ENCODE measurements at places on chromosomes 5 and 9.
A peak's percentile ranks its signal among the peaks of the same experiment; 100 is the strongest.

DNA sequence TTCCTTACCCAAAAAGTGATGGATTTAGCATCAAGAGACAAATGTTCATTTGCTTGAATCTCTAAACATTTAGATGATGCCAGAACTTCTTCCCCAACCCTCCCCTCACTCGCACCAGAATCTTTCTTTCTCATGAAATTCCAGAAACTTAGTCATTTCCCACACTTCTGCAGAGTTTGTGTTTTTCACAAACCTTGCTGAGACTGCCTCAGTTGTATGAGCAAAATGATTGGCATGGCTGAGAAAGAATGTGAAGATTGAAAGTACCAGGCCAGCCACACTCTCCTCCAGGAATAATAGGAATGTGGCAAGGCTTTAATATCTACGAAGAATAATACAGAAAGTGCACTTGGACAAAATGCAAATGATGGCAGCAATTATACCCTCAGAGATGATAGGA lies 428.3 kb upstream of the CDH6 start:
- no peak for DNase-seq

DNA sequence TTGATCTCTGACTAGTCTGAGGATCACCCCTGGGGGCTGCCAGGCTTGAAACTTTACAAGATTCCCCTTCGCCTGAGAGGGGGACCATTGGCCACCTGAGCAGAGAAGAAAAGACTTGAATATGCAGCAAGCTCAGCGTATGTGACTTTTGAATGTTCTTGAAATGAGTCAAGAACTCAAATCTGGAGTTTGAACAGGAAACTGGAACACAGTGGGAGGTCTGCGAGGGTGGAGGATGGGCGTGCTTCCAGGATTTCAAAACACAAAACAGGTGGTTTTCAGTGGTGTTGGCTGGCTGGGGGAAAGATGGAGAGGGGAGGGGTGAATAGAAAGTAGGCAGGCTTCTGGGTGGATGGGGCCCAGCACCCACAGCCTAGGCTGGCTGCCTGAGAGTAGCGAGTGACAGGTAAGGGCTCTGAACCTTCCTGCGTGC lies 40.6 kb downstream of the TMEM174 start:
- DNase-seq = no peak

- no peak for DNase-seq
Measured at GRCh38 chr5:103354446-103354845, 95.9 kb downstream of the MACIR start.

DNA sequence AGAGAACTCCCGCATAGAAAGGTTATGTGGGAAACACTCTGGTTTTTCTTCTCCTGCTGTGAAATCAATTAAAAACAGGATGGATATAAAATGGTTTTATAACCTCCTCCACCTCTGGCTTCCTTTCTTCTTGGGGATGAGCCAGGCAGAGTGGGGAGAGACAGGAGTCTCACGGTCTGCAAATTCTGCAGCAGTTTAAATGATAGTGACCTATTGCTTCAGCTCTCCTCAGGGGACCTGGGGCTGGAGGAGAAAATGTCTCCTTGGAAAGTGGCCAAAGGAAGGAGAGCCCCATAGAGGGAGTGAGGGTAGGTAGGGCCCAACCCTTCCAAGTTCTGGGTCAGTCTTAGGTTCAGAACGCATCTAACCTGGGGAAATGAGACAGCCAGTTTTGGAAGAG lies 118.8 kb downstream of the MTX3 start:
- DNase-seq = no peak

DNA sequence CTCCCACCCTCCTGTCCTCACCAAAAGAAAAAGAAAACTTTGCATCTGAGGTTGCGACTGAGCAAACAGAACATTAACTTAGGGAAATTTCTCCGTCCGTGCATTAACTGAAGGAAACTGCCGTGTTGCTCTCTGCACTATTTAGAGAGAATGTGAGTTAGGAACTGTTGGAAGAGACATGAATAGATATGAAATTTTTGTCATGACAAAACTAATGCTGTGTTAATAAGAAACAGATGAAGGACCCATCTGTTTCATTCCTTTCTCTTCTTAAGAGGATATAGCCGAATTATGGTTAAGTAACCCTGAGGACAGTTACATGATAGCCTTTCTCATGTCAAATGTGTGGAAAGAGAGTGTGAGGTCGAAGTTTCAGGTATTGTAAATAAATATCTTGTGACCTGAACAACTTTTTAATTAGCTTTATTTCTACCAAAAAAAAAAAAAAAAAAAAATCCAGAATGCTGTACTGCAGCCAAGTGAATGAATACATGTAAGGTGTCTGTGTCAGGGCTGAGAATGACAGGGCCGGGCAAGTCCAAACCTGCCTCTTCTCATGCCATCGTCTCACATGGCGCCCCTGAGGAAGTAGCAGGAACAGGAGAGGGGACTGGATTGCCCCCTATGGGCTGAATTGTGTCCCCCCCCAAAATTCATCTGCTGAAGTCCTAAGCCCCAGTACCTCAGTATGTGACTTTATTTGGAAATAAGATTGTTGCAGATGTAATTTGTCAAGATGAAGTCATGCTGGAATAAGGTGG lies 35.6 kb upstream of the ANKRD33B start:
- DNase-seq = no peak

DNA sequence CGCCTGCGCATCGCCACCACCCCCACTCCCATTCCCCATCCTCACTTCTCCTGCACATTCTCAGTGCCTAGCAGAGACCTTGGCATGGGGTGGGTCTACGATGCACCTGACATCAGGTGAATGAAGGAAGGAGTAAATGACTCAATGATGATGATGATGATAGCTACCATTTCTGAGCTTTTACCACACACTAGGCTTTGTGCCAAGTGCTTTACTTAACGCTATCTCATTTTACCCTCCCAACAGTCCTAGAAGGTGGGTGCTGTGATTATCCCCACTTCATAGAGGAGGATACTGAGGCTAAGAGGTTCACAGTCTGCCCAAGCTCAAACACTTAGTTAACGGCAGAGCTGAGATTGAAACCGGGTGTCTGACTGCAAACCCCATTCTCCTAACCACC lies 27.1 kb downstream of the CAMK2A start:
- no peak for DNase-seq

GRCh38 chr9:26955222-26955903 lies 849 bp upstream of the IFT74 start:
- no peak for DNase-seq

DNA sequence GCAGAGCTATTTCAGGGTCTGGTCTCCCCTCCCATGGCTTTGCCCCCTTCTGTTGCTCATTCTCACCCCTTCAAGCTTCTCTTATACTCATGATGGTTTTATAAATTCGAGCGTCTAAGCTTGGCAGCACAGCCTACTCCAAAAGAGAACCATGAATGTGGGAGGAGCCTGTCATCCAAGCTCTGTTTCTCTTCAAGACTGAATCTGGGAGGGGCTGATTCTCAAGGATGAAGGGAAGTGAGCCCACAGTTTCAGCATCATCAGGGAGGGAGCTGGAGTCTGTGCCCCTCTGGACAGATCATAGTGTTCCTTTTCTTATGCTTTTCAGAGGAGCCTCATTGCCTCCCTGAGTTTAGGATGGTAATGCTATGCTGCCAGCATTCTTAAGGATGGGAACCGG lies 168.6 kb downstream of the CFAP90 start:
- no peak for DNase-seq

DNA sequence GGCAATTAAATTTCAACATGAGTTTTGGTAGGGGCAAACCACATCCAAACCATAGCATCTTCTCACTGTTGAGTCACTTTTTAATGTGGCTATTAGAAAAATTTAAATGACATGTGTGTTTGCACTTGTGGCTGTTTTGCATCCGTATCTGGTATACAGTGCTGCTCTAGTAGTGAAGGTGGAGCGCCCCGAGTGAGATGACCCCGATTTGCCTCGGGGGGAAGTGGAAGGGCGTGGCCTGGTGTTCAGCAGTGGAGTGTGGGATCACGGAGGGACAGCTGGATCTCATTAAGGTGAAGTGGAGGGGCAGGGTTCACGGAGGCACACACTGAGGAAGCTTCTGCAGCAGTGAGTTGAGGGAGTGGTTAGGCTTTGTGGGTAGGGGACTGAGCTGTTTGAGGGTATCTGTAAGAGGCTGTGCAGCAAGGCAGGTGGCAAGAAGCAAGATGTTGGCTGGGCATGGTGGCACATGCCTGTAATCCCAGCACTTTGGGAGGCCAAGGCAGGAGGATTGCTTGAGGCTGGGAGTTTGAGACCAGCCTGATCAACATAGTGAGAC lies 6.2 kb upstream of the GMCL2 start:
- no peak for DNase-seq

GRCh38 chr5:143074414-143074996 lies 304.3 kb downstream of the ARHGAP26 start:
- no peak for DNase-seq

GRCh38 chr9:113807173-113808061 lies 68.7 kb upstream of the ZNF618 start:
- peak; percentile 35 for DNase-seq

- no peak for DNase-seq
Measured at GRCh38 chr9:136386018-136386417, 12.5 kb upstream of the CARD9 start.

DNA sequence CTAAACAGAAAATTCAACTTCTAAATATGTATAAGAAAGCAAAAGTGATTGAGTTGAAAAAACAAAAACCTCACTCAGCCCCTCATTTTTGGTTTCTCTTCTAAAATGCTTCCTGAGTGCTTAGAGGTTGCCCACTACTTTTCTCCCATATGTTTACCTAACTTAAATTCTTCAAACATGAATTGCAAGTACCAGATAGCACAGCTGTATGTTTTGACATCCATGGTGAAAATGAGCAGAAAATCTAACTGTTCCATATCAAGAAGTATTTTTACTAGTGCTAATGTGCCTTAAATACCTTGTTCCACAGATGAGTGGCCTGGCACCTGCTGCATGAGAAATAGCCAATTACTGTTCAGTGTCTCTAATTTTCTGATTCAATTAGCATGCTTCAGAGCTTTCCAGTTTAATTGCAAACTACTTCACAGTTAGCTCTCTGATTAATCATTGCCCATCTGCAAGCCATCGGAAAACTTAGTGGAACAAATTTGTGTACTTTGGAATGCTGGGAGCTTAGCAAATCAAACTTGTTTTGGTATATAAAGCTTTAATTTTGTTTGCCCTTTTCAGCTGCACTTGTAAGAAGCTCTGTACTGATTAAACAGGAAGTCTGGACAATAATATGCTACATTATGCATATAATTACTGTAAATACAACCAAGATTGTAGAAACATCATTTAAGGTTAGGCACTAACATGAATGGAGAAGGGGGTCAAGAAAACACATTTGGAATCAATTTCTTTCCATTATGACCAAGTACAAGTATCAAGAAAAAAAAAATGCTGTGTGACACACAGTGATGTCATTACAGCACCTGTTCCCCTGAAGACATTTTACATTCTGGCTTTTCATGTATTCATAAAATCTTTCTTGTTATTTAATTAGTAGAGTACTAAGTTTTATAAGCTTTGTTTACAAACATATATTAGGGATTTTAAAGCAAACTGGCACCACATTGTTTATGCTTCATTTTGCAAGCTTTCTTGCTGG lies 65.6 kb downstream of the POU5F2 start:
- DNase-seq = no peak

DNA sequence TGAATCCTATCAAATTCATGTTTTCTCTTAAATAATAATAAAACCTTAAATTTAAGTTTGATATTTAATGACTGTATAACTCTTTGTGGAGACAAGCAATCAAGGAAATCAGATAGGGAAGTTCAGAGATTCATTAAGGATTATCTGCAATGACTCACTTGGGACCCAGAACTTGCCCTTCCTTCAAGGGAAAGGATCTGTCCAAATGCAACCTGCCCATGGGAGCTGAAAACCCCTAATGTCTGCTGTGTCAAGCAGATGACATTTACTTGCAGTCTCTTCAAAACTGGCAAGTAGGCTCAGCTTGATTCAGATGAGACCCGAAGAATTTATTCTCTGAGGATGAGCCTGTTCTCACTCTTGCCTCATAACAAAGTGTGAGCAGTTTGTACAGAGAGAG lies 1577.6 kb downstream of the EFNA5 start:
- no peak for DNase-seq

DNA sequence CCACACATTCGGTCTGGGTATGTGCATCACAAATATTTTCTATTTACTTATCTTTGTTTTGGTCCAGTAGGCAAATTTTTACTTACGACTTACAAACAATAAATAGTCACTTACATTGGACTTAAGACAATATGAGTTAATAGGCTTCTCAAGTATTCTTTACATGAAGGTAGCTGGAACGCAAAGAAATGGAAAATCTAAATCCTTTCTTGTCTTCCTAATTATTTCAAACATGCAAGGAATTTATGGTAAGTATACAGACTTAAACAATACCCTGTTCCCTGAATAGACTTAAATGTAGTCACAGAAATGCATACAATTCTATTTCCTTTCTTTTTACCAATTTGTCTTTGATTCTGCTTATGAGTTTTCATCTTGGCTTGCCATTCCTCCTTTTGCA lies 262.6 kb upstream of the EFNA5 start:
- no peak for DNase-seq
